ENCODE measurements at places on chromosomes 6 and 20.

DNA sequence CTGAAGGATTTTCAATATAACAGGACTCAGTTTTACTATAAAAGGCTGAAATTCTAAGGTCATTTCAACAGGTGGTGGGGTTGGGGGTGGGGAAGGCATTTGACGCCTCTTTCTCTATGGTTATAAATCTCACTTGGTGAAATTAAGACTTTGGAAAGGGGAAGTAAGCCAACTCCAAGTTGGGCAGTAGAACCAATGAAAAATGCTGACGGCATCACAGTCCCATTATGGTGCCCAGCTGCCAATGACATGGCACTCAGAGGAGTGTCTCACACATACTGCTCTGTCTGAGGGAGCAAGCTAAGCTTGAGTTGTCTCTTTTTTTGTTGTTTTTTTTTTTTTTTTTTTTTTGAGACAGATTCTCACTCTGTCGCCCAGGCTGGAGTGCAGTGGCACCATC, 4.7 kb downstream of the SLC16A10 start:
- no peak for DNase-seq

DNA sequence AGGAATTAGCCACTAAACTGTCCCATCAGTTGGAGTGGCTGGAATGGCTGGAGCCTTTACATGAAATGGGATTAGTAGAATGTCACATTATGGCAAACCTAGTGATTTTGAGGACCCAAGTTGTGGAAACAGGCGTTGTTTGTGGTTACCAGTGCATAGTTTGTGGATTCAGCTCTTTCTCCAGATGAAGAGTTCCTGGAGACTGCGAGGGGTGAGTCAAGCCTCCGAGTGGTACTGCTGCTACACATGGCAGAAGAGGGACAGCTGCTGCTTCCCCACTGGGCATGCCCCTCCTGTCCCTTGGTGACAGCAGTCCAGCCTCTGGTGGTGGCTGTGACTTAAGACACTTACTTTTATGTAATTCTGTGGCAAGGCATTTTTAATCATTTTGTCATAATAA, 94.2 kb upstream of the SCP2D1 start:
- peak; percentile 64 for DNase-seq

- peak; percentile 93 for DNase-seq
Measured at GRCh38 chr20:51354191-51354768, 188.2 kb downstream of the NFATC2 start.

- no peak for DNase-seq
Measured at GRCh38 chr6:117573006-117573680, 29.2 kb downstream of the GOPC start.

DNA sequence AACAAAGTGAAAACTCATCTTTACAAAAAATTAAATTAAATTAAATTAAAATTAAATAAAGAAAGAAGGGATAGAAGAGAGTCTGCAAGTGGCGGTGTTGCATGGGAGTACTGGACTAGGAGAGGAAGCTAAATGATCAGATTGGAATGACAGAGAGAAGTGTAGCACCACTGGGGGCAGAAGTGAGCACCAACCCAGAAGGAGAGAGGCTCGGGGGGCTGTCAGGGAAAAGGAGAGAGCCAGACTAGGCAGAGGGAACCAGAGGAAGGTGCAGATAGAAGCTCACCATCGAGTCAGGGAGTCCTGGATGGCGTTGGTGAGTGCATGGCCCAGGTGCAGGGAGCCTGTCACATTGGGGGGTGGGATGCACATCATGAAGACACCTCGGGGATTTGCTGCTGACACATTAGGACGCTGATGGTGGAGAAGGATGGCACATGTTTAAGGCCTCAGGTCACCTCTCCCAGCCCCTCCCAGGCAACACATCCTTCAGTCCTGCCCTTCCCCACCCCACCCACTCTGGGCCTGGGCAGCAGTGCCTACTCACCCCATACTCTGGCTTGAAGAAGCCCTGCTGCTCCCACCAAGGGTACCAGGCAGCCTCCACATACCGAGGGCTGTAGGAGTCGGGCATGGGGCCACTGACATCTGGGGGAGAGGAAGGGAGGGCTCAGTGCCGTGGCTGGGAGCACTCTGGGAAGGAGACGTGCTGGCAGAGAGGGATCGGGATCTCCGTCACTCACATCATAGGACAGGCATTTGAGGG, 4.0 kb downstream of the VARS1 start:
- DNase-seq, result peak; percentile 37

DNA sequence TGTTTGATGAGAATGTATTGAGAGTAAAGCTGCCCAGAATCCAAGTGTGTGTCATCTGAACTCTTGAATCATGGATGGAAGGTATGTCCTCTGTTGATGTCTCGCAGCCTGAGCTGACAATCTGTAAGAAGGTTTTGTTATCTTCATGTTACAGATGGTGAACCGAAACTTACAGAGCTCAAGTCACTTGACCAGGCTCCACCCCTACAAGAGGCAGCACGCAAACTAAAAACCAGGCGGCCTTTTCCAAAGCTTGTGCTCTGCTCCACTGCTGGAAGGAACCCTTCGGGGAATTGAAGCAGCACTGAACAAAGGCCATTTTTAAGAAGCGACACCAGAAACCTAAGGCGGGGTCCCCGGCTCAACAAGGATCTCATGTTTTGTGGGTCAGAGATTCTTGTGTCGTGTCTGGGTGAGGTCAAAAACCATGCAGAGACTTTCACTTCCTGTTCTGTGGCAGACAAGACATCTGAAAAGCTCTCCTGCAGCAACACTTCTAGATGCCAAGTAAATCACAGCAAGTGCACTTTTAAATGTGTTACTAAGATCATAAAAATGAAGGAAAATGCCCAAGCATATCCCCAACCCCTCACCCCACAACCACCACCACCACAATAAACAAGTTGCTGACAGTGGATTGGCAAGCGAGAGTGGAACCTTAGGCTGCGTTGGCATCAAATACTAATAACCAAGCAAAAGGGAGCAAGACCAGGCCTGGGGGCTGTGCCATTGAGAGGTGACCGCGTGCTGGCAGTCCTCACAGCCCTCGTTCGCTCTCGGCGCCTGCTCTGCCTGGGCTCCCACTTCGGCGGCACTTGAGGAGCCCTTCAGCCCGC, 27.3 kb downstream of the NQO2 start:
- DNase-seq, result no peak

DNA sequence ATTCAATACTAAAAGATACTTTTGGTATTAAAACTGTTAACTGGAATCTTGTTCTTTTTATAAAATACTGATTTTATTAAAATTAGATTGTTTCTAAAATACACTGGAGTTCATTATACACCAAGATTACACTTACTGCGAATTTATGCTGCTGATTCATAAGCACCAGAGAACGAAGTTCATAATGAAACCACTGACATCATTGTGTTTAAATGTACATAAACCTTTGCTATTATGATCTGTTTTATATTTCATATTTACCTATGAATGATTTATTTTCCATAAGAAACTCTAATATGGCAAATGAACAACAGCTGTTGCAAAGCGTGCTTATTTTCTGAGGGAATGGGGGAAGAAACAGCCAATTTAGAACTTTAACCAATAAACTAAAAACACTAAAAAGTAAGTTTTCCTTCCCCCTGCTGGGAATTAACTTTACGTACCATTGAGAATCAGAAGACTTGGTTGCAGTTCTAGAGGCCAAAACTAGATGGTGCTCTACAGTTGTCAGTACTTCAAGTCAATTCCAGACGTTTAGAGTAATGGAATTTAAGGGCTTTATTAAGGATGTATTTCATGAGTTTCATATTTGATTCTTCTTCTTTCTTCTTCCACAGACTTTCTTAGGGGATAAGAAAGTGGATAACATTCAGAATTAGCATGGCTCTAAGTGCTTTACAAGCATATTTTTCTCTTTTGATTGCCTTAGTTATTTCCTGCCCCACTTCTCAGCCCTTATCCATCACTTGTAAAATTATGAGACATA, 30.8 kb upstream of the COL19A1 start:
- peak; percentile 80 for DNase-seq

DNA sequence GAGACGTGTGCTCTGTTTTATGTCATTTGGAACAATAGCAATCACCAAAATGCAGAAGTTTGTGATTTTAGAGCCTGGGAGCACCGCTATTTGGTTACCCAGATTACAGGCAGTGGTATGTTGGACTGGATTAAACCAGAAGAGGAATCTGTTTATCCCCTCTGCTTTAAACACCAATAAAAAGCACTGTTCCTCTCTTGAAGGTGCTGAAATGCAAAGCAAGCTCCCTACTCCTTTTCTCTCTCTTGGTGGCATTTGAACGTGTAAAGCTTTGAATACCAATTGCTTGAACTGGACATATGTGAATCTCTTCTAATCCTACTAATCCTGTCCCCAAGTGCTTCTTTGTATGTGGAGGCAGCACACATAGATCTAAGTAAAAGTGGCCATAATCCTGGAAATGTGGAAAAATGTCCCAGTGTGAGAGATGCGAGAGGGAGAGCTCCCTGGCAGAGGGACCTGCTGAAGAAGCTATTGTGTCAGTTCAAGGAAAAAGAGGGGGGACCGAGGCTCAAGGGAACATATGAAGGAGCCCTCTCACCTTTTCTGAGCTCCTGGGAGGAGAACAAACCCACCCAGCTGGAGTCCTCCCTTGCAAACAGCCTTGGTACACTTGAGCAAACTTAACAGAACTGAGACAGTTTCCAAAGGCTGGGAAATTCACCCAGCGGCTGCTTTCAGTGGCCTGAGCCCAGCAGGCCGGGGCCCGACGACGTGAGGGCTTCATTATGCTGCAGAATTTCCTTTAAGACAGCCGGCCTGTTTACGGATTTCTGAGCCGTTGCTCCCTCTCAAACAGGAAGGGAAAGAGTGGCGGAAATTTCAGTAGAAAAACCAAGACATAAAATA, 18.8 kb upstream of the OLIG3 start:
- no peak for DNase-seq

GRCh38 chr6:116456927-116457326, 4.2 kb upstream of the CALHM6 start:
- DNase-seq, result no peak

- DNase-seq, result no peak
Measured at GRCh38 chr20:42945234-42945994, 244.3 kb downstream of the PTPRT start.

DNA sequence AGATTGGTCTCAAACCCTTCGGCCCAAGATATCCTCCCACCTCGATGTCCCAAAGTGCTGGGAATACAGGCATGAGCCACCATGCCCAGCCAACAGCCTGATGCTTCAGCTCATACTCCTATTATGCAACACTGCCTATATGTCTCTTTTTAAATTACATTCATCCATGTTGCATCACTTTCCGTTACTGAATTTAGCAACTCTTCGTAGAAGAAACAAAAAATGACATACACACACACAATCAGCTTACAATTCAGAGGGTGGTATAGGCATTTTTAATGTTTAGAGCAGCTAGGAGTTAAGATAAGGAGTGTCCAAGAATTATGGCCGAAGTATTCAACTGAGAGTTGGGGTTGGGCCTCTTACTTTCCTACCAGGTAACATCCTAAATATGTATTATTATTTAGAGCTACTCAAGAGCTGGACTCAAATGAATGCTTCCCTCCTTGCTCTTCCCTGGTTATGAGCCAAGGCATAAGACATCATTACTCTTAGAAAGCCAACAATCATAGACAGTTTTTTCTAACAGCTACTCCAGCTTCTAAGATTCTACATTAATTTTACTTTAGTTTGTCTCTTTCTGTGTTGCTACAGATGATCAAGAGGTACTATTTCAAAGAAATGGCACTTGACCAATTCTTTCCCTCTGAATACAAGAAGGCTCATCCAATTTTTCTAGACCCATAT, 62.0 kb upstream of the BMP5 start:
- no peak for DNase-seq

- no peak for DNase-seq
Measured at GRCh38 chr20:29427201-29428060, 1830.0 kb upstream of the DEFB115 start.

GRCh38 chr6:84796343-84796742, 31.9 kb upstream of the TBX18 start:
- no peak for DNase-seq

DNA sequence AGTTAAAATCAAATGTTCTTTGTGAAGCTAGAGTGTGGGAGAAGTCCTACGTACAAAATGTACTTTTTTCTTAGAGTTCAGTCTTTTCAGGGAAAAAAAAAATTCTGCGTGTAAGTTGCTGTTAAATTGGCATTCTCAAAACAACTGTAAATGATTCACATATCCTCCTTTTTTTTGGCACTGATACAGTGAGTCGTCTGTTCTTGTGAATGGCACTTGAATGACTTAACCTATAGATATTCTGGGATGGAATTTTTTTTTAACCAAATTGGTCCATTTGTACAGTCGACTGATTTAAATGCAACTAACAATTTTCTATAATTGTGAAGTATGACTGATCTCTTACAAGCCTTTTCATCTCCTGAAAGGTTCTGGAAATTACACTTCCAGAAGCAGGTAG, 5.5 kb upstream of the JAG1 start:
- no peak for DNase-seq

DNA sequence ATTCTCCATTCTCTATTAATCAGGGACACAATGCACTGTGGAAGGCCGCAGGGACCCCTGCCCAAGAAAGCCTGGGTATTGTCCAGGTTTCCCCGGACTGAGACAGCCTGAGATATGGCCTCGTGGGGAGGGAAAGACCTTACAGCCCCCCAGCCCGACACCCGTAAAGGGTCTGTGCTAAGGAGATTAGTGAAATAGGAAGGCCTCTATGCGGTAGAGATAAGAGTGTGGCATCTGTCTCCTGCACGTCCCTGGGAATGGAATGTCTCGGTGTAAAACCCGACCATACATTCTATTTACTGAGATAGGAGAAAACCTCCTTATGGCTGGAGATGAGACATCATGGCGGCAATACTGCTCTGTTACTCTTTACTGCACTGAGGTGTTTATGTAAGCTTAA, 15.7 kb upstream of the EIF2S2 start:
- DNase-seq, result no peak

DNA sequence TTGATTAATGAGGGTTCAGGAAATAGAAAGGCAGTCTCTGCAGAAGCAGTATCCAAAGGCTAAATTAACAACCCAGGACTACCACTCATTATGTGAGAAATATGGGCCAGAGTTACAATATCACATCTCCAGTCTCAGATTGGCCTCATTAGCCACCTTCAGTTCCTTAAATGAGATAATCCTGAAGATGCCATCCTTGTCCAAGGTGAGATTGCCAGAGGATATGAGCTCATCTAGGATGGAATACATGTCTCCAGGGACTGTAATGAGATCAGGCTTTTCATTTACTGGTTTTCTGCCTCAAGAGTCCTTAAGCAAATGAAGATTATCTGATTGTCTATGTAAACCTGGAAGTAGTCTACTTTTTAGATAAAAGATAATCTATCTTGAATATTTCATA, 196.3 kb downstream of the FUT9 start:
- DNase-seq, result no peak

- no peak for DNase-seq
Measured at GRCh38 chr6:169971081-169971861, 219.8 kb downstream of the ERMARD start.

- DNase-seq, result no peak
Measured at GRCh38 chr6:51466427-51466826, 621.0 kb downstream of the PKHD1 start.

- peak; percentile 48 for DNase-seq
Measured at GRCh38 chr20:25336561-25337422, 53.8 kb downstream of the ABHD12 start.

GRCh38 chr20:37296371-37296770, 6.9 kb downstream of the MANBAL start:
- no peak for DNase-seq

Data from astrocyte of the spinal cord (primary cell).